IMR-90 (cell line): ENCODE measurements at places on chromosomes 1 and 21. TPM values are rescaled to one million over a fixed set of nuclear protein-coding genes. Genes with fewer than 3 reads are reported as not detected.

GRCh38 chr1:54949053-54949452, 31.4 kb upstream of the TMEM61 start:
- DNase-seq, result no peak

DNA sequence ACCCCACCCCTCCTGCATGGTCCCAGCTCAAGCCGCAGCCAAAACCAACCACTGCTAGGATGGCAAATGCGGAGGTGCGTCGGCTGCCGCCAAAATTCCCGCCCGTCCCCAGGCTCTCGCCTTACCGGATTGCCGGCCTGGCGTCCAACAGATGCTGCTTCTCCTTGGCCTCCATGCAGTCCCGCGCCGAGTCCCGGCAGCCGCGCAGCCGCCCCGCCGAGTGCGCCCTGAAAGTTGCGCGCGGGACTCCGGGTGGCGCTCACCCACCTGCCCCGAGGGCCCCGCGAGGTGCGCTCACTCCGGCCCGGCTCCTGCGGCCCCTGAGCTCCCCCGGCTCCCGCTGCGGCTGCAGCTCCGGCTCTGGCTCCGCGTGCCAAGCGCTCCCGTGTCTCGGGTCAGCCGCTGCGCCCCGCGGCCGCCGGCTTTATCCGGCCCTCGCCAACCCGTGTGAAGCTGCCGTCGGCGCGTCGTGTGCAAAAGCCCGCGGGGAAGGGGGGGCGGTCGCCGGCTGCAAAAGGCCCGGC, at the start of gene SLC30A2:
Gene SLC30A2, minus strand, starts transcription at position 397 of the 524 bp plus-strand sequence. Its CDS starts 222 bp downstream, at position 175.
- DNase-seq, result no peak

GRCh38 chr1:211742272-211742671, 66.9 kb upstream of the NEK2 start:
- no peak for DNase-seq

DNA sequence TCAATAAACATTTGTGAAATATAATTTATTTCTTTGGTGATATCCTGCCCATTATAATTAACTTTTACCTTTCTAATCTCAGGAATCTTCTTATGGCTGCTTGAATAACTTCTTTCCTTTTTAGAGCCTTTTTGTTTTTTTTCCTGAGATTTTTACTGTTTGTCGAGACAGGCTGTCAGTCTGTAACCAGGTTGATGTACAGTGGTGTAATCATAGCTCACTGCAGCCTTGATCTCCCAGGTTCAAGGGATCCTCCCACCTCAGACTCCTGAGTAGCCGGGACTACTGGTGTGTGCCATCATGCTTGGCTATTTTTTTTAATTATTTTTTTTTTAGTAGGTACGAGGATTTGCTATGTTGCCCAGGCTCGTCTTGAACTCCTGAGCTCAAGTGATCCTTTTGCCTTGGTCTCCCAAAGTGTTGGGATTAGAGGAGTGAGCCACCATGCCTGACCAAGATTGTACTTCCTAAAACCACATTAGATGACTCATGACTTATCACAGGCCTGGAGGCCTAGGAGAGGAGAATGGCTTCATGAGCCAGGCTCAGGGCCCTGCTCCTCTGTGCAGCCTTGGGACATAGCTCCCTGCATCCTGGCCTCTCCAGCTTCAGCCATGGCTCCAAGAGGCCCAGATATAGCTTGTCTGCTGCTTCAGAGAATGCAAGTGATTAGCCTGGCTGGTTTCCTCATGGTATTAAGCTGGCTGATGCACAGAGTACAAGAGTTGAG, 48.6 kb downstream of the CTH start:
- peak; percentile 20 for DNase-seq

The TAL1 gene
- total RNA-seq, result not detected in 2 replicates

GRCh38 chr1:41919131-41919530, 409 bp upstream of the HIVEP3 start:
- no peak for DNase-seq

The KLF17 gene
- total RNA-seq, result 0.28 and 0.36 TPM in 2 replicates

The PODN gene
- 0.54 and 0.56 TPM in 2 replicates for total RNA-seq

DNA sequence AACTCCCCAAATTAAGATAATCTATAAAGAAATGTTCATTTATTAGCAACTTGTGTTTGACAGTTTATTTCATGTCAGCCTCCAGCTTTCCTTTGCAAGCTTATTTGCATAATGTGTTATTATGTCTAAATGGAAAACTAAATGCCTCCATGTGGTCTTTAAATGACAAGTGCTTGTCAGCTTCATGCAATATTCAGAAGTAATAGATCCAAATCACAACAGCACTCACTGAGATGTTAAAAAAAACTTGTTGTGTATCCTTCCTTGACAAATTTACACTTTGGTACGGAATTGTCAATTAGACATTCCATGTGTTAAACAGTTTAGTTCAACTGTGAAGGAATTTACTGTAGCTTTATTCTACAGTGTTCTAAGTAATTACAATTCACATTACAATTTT, 124.4 kb upstream of the PTBP2 start:
- no peak for DNase-seq

DNA sequence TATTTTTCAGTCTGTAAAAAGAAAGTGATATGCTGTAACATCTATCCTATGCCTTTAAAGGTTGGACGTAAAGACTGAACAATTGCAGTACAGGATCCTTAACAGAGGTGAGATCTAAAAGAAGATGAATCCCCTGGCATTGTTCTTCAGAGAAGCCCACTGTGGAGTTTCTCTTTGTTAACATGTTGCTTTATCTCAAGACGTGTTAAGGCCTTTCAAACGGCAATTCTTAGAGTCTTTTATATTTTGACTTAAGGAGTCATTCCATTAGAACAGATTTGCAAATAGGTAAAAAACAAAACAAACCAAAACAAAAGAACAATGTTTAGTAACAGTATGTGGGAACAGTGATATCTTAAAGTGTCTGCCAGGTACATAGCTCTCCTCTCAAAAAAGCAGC, 225.1 kb upstream of the ZP4 start:
- no peak for DNase-seq

DNA sequence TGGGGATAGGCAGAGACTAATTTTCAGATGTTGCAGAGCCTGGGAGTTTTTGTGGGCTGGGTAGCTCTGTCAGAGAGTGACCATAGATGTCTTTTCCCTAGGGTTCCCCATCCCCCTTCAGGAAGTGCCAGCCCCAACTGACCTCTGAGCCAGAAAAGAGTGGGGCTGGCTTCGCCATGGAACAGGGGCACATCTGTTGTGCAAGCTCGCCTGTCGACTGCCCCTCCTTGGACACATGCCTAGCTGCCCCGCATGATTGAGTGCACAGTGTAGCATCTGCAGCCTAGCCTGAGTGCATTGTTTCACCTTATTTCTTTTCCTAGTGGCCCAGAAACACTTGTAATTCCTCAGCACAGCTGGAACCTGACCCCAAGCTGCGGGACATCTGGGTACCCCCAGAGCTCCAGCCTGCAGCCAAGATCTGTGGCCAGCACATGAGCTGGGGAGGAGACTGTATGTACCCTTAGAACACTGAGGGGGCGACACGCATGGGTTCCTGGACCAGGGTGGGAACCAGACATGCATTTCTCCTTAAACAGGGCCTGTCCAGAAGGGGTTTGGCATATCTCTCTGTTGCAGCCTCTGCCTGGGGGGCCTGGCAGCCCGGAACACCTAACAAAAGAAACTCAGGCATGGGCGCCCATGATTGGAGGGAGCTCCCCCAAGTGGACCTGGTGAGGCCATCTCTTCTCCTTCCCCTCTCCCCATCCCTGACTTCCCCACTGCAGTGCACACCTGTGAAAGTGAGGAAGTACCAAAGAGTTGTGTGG, 55.2 kb downstream of the SYT14 start:
- no peak for DNase-seq

The LEFTY1 gene
- total RNA-seq, result not detected in 2 replicates

The LPAR3 gene
- total RNA-seq, result 0.18 and 0.28 TPM in 2 replicates

The PCP4L1 gene
- total RNA-seq, result not detected in 2 replicates

DNA sequence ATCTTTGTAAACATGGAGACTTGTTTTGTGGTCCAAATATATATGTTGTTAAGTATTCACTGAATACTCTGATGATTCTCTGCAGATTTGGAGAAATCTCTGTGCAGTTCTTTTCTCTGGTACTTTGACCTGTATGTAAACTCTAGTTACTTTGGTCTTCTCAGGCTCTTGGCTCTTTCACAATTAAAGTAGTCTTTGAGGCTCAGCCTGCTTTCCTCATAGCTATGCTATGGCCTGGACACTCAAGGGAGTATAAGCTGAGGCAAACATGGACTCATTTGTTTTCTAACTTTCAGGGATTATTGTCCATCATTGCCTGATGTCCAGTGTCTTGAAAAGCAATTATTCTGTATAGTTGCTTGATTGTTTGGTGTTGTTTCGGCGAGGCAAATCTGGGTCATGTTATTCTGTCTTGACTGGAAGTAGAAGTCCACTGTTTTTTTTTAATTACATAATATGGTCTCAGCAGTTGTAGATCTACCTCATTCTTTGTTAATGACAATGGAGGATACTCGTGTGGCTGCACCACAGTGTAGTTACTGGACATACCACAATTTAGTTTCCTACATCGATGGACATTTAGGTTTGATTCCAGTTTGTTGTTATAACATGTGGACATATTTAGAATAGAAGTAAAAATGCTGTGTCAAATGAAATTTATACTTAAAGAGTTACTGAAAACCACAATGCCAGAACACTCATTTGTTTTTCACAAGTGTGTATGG, 9.2 kb downstream of the PTBP2 start:
- peak; percentile 18 for DNase-seq

The TSEN15 gene
- total RNA-seq, result 45.0 and 80.3 TPM in 2 replicates

The C1QTNF12 gene
- 0.36 TPM in 1 of 2 replicates, not detected in the other for total RNA-seq

DNA sequence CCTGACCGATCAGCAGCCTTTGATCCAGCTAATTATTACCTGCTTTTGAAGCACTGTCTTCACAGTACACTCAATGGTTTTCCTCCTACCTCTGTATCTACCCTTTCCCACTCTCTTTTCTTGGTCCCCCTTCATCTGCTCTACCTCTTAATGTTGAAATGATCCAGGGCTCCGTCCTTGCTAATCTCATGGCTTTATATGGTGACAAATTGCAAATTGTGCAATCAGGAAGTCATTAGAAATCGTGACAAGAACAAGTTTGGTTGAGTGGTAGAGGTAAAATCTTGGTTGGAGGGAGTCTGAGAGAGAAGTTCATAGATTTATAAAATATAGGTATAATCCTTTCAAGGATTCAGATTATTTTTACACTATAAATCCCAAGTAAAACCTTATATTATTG, 9.6 kb upstream of the CYB5R1 start:
- no peak for DNase-seq

- DNase-seq, result no peak
These were observed 54.2 kb downstream of the WDR64 start for GRCh38 chr1:241706257-241706656.

GRCh38 chr1:200333329-200333728, 76.5 kb downstream of the ZNF281 start:
- no peak for DNase-seq

DNA sequence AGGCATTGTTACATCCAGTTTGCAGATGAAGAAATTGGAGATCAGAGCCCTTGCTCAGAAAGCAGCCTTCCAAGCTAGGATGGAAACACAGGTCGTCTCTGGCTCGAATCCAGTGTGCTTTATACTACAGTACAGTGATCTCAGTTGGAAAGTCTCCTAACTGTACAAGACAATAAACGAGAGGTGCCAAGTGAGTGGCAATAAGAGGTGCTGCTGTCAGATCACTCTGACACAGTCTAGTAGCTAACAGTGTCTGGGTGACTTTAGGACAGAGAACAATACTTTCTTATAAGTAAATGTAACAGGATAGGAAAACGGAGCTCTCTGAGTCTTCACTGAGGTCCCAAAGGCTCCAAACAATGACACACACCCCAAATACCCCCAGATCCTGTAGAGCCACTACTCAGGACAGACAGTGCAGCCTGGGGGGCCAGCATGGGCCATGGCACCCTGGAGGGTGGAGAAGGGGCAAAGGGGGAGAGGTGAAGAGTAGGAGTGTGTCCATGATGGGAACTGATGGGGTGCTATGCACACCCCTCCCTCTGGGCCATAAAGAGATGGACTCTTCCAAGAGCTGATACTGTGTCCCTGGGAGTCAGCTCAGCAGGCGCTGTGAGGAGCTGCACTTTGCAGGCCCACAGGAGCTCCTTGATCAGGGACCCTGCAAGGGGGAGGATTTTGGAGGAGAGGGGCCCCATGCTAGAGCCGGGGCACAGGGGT, 3.3 kb downstream of the SH3BGR start:
- DNase-seq, result no peak

GRCh38 chr1:78536427-78536826, 45.7 kb downstream of the PTGFR start:
- peak; percentile 82 for DNase-seq

GRCh38 chr1:44532567-44532944, 127.5 kb downstream of the RNF220 start:
- DNase-seq, result no peak

GRCh38 chr1:230502306-230502705, 76.2 kb upstream of the PGBD5 start:
- no peak for DNase-seq

GRCh38 chr1:93516164-93516563, 68.2 kb downstream of the FNBP1L start:
- DNase-seq, result no peak

The LINGO4 gene
- not detected in 2 replicates for total RNA-seq

DNA sequence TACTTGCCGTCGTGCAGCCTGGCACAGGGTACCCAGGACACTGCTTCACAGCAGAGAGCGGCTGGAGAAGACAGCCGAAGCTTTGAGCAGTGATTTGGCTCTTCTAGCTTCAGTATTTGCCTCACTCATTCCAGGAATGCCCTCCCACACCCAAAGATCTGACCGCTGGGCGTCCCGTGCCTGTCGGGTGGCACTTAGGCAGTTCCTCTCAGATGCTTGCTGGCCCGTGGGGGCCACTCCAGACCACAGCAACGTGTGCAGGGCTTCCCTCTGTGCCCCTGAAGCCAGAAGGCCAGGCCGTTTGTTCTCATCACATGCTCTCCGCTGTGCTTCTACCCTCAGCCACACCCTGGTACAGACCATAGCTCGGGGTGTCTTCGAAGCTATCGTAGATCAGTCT, 17.0 kb downstream of the RRP1B start:
- DNase-seq, result no peak

DNA sequence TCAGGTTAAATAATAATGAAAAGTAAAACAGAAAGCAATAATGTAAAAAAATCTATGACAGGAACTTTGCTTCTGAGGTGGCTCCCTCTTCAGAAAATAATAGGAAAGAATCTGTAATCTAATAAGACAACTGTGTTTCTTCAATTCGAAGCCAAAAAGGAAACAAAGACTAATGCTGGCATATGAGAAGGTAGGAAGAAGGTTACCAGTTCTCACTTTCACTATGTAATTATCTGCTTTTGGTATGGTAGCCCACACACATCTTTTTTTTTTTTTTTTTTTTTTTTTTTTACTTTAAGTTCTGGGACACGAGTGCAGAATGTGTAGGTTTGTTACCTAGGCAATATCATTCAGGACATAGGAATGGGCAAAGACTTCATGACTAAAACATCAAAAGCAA, 47.1 kb downstream of the COP1 start:
- DNase-seq, result no peak

The MEGF6 gene
- total RNA-seq, result 0.56 and 0.72 TPM in 2 replicates

The RNF207 gene
- total RNA-seq, result 2.7 and 3.9 TPM in 2 replicates
